DMS153 (cell line): ENCODE measurements at places on chromosomes 16 and 17.

DNA sequence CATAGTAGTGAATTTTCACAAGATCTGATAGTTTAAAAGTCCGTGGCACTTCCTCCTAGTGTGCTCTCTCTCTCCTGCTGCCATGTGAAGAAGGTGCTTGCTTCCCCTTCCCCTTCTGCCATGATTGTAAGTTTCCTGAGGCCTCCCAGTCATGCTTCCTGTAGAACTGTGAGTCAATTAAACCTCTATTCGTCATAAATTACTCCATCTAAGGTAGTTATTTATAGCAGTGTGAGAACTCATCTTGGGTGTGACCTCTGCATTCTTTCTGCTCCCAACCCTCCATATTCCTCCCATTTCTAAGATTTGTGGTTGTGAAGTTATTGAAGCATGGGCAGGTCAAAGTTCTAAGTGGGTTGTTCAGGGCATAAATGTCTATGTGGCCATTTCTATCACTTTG, 62.1 kb upstream of the ADAMTS18 start:
- no peak for DNase-seq

DNA sequence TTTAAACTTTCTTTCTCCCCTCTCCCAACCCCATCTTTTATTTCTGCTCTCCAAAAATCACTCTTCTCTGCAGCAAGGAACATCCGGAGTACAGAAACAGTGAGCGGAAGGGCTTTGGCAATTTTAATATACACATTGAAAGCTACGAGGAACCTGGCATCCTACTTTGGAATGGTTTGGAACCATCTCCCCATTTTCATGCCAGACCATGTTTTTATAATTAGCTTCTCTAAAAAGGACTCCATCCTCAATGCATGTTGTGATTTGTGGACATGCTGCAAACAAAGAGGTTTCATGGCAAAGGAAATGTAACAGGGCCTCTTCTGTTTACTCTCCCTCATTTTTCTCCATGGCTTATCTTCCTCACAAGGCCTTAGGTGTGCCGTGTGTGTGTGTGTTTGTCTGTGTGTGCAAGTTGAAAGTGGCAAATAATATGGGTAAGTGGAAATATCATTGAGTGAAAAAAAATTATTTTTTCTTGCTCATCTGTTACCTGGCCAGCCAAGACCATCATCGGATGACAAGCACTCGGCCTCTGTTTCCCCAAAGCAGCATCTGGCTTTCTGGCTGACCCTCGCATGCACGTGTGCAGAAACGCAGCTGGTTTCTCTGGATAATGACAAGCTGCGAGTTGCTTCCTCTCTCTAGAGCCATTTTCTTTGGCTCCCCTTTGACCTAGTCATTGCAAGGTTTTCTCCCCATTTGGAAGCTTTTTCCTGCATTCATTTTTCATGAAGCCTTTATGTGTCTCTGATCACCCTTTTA, 585.0 kb downstream of the TMEM114 start:
- no peak for DNase-seq

DNA sequence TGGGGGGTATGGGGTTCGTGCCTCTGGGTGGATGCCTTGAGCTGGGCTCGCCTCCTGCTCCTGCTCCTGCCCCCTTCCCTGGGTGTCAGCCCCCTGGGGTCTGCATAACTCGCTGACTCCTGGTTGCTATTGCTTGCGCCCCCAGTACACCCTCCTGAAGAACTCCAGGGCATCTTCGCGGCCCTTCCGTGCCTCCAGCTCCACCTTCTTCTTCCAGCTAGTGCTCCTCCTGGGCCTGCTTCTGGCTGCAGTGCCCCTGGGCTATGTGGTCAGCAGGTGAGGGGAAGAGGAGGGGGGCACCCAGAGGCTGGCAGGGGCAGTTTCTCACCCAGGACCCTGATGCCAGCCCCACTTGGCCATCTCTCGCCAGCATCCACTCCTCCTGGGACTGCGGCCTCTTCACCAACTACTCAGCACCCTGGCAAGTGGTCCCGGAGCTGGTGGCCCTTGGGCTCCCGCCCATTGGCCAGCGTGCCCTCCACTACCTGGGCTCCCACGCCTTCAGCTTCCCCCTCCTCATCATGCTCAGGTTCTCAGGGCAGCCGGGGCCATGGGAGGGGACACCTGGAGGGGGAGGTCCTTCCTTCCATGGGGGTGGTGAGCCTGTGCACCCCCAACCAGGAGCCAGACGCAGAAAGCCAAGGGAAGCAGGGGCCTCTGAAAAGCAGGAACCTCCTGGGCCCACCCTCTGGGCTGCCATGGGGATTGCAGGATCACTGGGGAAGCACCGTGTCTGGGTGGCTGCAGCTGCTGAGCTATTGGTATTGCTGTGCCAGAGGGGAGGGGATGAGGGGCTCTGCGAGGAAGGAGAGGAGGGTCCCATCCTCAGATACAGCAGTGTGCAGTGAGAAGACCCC, 7.8 kb upstream of the C17orf99 start:
- no peak for DNase-seq

DNA sequence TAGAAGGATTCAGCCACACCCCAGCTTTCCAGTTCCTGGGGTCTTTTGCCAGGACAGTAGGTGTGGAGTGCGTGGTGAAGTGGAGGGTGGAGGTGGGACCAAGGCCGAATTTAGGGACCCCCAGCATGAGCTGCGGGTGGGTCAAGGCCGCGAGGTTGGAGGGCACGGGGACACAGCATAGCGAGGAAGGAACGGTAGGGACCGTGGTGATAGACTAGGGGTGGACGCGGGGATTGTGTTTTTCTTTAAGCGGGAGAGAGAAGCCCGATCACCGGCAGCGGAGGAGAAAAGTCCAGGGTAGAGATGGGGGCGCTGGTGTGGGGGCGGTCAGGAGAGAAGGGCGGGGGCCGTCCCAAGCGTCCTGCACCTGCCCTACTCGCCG, 261 bp upstream of the B4GALNT2 start:
- no peak for DNase-seq

DNA sequence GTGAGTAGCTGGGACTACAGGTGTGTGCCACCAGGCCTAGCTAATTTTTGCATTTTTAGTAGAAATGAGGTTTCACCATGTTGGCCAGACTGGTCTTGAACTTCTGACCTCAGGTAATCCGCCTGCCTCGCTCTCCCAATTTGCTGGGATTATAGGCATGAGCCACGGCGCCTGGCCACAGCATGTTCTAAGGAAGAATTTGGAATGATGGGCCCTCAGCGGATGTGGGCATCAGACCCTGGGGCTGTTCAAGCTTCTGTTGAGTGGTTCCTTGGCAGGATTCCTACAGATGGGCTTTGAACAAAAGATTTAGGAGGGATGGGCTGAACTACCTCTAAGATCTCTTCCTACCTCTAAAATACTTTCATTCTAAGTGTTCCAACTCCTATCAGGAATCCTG, 4.1 kb downstream of the PRPSAP2 start:
- DNase-seq, result no peak
